ENCODE measurements at places on chromosomes 2 and 18.

- DNase-seq = no peak
Measured at GRCh38 chr2:79393806-79394484, 118.9 kb upstream of the CTNNA2 start.

DNA sequence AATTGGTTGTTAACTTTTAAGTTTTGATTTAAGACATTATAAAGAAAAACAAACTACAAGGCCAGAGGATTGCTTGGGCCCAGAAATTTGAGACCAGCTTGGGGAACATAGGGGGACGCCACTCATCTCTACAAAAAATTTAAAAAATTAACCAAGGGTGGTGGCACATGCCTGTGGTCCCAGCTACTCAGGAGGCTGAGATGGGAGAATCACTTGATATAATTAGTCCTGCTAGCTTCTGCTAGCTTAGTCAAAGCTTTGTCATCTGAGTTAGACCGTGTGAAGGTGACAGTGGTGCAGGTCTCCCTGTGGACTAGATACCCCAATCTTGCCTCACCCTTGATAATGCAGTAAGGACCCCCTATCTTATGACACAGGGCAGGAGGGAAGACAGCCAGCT, 6.0 kb upstream of the ZNF396 start:
- DNase-seq = no peak

DNA sequence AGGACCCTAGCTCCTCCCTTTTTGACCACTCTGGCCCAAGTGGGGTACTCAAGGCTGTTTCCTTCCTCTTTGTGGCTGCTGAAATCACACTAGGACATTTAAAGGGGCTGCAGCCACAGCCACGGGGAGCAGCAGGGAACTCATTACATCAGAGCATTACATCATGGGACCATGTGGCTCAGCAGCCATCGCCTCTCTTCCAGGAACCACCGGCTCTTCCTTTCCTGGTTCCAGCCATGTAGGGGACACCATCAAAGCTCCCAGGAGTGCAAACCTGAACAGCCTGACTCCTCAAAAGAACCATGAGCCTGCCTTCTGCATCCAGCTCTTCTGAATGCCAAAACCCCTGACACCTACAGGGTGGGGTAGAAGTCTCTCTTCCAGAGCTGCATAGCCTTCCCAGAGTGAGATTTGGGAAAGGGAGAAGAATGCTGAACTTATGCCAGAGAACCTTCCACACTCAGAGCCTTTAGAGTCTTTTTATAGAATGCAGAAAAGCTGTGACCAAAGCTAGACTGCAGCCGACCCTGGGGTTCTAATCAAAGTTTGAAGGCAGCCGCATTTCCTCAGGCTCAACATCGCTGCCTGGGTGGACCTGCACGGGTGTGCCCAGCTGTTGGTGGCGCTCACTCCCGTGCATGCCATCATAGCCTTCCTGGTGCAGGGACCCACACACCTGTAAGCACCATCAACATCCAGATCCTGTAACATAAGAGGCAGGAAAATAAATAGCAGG, 121.7 kb downstream of the KLHL29 start:
- no peak for DNase-seq

- DNase-seq = no peak
Measured at GRCh38 chr2:134035605-134036370, 218.1 kb upstream of the MGAT5 start.

- DNase-seq = no peak
Measured at GRCh38 chr2:223071139-223071538, 19.1 kb downstream of the KCNE4 start.

DNA sequence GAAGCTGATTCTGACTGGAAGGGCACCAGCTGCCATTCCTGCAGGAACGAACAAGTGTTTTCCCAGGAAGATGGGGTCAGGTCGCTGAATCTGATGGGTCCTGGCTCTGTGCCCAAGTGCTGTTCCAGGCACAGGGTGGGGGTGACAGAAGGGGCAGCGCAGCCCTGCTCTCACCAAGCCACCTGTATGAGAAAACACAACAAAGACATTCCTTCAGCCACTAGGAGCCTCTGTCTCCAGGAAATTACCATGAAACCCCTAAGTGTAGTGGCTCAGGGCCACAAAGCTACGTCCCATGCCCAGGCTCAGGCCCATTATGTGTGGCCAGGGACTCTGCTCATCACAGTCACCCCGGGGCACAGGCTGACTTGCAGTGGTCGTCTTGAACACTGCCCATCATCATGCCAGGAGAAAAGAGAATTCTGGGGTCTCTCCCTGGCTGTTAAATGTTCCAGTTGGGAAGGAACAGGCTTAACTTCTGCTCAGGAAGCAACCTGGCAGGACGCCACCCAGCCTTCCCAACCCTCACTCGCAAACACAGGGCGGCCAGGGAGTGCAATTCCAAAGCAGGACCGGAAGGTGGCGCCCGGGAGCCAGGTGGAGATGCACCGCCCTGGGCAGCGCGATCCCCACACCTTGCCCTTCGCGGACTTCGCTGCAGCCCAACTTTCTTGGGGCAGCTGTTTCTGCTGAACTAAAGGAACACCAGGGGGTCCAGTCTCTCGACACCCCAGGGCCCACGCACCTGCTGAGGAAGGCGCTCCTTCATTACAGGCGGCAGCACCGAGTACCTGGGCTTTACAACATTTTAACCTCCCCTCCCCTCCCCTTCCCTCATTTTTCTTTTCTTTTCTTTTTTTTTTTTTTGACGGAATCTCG, 11.0 kb upstream of the SFTPB start:
- peak; percentile 68 for DNase-seq
